ENCODE measurements at places on chromosomes 1 and 21. TPM values are rescaled to one million over a fixed set of nuclear protein-coding genes. Genes with fewer than 3 reads are reported as not detected.

- no peak for DNase-seq
These were observed 38.3 kb downstream of the CD34 start for GRCh38 chr1:207872621-207873020.

DNA sequence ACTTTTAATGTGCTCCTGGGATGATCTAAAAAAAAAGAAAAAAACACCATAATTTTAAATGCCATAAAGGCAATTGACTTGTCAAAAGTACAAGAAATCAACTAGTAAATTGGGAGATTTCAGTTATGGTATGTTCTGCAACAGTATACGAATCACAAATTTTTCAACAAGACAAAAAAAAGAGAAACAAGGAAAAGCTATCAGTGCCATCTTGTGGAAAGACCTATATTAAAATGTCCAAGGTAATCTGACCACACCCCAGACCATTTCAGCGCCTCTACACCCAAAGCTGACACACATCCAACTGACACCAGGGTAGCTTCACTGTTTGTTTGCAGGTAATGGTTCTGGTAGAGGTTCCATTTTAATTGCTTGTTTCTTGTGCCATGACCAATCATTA is 5.0 kb upstream of the DUSP23 start:
- DNase-seq: no peak

GRCh38 chr1:99599678-99600175 is 46.2 kb upstream of the PALMD start:
- peak; percentile 71 for DNase-seq

- DNase-seq: no peak
These were observed 48.1 kb upstream of the COL18A1 start for GRCh38 chr21:45356653-45357435.

DNA sequence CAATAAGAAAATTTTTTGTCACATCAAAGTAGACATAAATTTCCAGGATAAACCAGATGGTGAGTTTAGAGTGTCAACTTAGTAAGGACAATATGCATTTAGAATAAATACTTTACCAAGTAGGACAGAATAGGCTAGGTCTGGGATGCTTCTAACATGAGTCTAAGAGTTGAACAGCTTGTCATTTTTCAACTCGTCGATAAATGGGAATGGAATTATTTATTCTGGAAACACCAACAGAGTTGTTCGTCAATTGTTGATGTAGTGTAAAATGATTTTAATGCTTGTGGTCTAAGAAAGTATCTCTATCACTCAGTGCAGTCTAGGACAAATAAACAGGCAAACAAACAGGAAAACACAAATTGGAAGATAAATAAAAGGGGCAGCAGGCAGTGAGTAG is 358.4 kb upstream of the ST6GALNAC5 start:
- no peak for DNase-seq

Gene OR2L8
- not detected for total RNA-seq

GRCh38 chr1:113042285-113043143 is 30.5 kb upstream of the LRIG2 start:
- peak; percentile 81 for DNase-seq

DNA sequence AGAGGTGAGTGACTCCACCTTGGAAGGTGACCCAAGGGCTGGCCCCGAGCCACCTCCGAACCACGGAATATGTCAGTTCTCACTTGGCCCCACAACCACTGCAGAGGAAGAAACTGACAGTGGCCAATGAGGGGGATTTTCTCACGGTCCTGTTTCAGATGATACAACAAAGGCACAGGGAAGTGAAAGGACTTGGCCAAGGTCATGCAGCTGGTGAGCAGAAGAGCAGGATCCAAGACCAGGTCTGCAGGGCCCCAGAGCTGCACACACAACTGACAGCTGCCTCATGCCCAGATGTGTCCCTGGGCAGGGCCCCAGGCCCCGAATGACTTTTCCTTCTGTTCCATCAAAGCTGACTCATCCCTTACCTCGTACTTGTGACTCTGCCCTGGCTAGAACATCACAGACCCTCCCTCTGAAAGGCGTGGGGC is 25.8 kb upstream of the EVA1B start:
- no peak for DNase-seq

DNA sequence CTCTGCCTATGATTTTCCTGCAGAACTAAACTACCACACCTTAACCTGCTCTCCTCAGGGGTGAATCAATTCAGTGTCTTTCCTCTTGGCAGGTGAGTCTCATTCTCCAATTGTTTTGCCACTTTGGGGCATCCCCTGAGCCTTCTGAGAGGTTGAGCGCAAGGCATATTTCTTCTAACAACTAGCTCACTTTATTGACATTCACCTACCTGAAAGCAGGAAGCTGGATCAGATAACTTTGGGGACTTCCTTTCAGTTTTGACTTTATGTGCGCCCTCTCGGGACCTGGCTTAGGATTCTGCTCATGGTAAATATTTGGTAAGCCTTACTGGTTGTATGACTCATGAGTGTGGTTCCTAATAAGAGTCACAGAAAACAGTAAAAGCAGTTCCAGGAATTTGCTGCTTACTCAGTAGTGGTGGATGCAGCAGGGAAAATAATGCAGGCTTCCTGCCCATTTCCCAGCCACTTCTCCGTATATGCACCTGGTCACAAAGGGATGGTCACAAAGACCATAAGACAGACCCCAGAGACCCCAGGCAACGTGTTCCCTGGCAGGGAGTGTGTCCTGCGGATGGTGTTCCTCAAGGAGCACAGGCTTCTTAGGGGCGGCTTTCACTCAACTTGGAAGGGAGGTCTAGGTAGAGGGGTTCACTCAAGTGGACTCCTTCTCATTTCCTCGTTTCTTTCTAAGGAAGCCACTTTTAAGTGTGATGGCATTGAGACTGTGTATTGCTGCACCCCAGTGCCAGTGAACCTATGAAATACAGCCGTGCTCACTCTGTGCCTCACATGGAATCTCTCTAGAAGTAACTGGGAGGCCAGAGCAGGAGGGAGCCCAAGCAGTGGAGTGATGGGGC is 22.0 kb upstream of the BATF3 start:
- no peak for DNase-seq

Gene ACTA1
- total RNA-seq: 1,063 TPM

DNA sequence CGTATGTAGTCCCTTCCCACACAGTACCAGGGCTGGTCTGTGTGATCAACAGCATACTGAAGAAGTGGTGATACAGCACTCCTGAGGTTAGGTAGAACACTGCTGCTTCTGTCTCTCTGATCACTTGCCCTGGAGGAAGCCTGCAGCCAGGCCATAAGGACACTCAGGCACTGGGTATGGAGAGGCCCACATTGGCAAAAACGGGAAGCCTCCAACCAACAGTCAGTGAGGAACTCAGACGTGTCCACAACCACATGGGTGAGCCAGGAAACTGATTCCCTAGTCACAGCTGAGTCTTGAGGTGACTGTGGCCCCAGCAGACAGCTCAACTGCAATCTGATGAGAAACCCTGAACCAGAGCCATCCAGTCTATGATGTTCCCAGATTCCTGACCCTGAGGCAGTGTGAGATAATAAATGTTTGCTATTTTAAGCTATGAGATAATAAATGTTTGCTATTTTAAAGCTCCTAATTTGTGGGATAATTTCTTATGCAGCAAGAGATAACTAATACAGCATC is 62.5 kb downstream of the COQ8A start:
- no peak for DNase-seq

GRCh38 chr1:209383907-209384709 is 199.4 kb upstream of the CAMK1G start:
- DNase-seq: no peak

Gene CXADR
- 14.5 TPM for total RNA-seq

DNA sequence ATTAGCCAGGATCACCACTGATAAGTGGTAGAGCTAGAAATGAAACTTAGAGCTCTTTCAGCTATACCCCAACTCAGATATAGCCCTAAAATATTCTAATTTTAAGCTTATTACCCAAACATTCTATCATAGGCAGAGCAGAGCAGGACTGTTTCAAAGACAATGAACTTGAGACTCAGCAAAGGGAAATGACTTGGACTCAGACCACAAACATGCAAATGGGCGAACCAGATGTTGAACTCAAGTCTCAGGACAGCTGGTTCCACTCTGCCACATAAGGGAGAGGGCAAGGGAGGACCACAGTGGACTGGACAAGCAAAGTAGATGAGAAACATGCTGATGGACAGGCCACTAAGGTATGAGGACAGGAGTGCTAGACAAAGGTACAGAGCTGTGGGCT is 315.3 kb downstream of the OMA1 start:
- no peak for DNase-seq

Gene KRTAP21-2
- not detected for total RNA-seq

DNA sequence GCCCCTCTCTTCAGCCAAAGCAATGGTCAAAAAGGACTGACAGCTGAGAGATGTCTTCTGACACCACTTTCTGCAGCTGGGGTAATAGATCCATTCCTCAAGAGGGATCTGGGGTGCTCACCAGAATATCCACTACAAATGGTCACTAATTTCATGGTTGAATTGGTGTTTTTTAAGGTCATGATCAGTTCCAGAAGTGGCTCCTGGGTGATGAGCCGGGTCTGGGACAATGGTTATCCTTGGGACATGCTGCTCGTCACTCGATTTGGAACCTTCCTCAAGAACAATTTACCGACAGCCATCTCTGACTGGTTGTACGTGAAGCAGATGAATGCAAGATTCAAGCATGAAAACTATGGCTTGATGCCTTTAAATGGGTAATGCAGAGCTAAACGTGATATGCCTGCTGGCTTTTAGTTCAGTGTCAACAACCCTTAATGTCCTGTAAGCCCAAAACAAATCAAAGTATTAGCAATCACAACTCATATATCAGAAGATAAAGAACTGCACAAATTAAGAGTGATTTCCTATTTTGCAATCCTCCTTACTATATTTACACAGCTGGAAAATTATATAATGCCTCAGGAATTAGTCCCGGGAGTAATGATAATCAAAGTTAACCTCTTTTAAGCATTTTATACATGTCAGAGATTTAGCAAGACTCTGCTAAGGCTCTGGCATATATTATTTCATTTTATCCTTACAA is 20.1 kb downstream of the FMO3 start:
- no peak for DNase-seq

DNA sequence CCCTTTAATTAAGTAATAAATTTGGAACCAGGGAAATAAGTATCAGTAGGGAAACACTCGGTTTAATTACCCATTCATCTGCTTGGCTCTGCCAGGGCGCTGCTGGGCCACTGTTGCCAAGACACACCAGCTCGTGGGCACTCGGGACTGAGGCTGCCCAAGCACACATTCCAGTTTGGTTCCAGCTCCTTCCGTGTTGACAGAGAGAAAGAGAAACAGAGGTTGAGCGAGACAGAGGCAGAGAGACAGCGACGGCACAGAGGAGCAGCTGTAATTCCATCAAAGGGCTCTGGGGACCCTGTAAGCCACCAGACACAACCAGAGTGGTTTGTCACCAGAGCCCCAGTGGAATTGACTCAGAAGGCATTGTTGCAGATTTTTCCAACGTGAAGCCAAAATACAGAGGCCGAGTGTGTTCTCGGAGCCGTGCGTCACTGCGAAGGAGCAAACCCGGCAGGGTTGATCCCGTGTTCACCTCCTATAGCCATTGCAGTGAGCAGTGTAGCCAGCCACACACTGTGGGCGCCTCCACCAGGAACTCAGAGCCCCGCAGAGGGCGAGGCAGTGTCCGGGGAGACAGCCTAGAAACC is 33.5 kb downstream of the SYF2 start:
- no peak for DNase-seq

Gene IFNGR2
- 47.3 TPM for total RNA-seq

Gene FCGR2B
- total RNA-seq: 14.2 TPM

Gene RGS4
- total RNA-seq: 5.1 TPM

DNA sequence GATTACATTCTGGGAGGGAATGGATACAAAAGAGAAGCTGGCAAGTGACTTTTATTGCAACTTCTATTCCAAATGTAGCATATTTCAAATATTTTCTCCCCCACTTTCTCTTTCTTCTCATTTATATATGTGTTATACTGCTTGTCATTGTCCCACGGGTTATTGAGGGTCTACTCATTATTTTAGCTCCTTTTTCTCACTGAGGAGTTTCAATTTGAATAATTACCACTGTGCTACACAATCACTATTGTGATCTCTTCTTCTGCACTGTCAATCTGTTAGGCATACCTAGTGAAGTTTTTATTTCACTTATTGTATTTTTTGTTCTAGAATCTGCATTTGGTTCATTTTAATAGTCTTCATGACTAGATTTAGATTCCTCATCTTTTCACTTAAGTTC is 339.7 kb downstream of the PTPRC start:
- no peak for DNase-seq

Gene DISP3
- 0.06 TPM for total RNA-seq

Gene IFNLR1
- total RNA-seq: 4.0 TPM

GRCh38 chr1:218679988-218680748 is 335.0 kb downstream of the TGFB2 start:
- no peak for DNase-seq

Gene GJA9
- not detected for total RNA-seq

GRCh38 chr1:48969971-48970370 is 193.3 kb upstream of the BEND5 start:
- DNase-seq: no peak

Gene WNT3A
- not detected for total RNA-seq

- no peak for DNase-seq
These were observed 69.6 kb downstream of the OLFML2B start for GRCh38 chr1:161954050-161954449.

- DNase-seq: peak; percentile 50
These were observed 203.0 kb downstream of the PLPP3 start for GRCh38 chr1:56376188-56376984.

DNA sequence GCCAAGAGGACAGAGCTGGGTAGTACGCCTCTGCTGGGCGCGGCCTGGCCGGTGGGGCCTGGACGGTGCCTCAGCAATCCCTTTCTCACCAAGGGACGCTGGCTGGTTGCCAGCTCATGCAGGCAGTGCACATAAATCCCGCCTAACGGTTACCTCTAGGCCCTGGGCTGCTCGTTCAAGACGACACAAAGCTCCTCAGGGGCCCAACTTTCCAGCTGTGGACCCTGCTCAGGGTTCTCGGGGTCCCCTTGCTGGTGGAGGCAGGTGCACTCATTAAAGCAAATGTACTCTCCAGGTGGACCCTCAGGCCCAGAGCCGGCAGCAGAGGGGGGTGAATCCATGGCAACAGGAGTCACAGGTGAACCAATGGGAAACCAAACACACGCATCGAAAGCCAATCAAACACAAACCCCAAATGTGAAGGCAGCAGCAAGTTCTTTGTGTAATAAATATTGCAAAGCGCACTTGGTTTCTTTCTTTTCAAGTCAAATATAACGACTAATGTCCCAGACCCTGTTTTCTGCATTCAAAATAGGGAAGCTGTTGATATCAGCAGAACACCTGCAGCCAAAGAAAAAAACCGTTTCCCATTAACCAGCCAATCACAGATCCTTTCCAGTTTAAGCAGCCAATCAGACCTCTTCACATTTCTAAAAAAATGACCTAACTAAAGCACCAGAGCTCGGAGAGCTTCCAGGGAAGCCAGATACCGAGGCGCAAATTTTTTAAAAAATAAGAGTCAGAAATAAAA is 26.1 kb upstream of the CLSTN1 start:
- DNase-seq: no peak

- no peak for DNase-seq
These were observed 9.3 kb upstream of the ARHGAP29 start for GRCh38 chr1:94246692-94247137.

- DNase-seq: no peak
These were observed 17.4 kb downstream of the ACTRT2 start for GRCh38 chr1:3038571-3039181.

GRCh38 chr1:98294127-98294526 is 367.4 kb upstream of the SNX7 start:
- DNase-seq: no peak

GRCh38 chr1:37666241-37666867 is 26.0 kb upstream of the CDCA8 start:
- no peak for DNase-seq

All from left cardiac atrium (tissue), 4 donors.